ENCODE measurements at places on chromosomes 2 and 18.
A peak's percentile ranks its signal among the peaks of the same experiment; 100 is the strongest.

DNA sequence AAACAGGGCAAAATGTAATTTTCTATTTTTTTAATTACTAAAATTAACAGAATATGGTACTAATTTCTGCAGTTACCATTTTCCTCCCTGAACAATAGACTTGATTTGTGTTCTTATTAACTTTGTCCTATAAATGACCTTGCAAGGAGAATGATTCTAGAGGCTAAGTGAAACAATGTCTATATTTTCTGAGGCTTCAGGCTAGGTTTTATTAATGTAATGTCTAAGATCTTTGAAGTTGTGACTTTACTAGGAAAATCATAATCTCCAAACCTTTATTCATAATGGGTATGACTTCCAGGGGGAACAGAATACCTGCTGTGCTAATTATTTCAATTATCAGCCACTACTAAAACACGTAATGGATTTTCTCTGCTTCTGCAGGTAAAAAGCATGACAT is 94.4 kb downstream of the TAF4B start:
- DNase-seq: no peak

DNA sequence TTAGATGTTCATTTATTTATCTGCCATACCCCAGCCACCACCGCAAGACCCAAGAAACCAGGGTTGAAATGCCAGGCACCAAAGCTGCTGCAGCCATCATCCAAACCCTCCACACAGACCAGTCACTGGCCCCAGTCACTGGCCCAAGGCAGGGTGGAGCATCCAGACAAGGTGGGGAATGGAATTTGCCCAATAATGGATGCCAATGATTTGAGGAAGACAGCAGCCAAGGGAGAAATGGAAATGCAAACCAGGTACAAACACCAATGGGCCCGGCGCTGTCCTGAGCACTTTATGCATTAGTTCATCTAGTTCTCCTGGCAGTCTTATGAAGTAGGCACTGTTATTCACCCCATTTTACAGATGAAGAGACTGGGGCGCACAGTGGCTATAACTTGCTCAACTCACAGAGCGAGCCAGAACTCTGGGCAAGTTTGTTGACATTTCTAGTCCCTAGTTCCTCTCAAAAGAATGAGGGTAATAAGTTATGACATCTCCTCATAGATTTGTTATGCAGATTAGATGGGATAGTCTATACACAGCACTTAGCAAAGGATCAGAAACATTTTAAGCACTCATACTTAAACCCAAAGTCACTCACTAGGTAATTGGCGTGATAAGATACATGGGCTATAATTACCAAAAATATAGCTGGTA is 173.3 kb downstream of the TMEM247 start:
- no peak for DNase-seq

GRCh38 chr2:28869494-28870145 is 489 bp downstream of the TRMT61B start:
- no peak for DNase-seq

DNA sequence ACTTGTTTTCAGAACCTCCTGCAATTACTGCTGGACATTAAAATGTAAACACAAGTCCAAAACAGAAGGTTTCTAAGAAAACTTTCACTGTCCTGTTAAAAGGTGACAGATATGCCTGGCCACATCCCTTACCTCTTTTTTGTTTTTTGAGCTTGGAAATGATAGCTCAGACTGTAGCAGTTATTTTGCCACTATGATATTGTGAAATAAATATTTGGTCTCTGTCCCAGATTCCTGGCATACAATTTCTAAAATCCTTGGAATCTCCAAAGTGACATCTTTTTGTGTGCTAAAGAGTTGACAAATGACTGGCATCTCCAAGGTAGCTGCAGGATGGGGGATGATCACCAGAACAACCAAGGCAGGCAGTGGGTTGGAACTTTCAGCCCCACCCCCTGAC is 16.8 kb downstream of the TPGS2 start:
- no peak for DNase-seq

GRCh38 chr18:48742706-48743475 is 204.1 kb downstream of the CTIF start:
- DNase-seq: no peak

GRCh38 chr18:5543036-5543680 is 639 bp downstream of the EPB41L3 start:
- no peak for DNase-seq

GRCh38 chr18:67043276-67043675 is 439.4 kb upstream of the CDH19 start:
- DNase-seq: peak; percentile 43

- peak; percentile 99 for DNase-seq
Measured at GRCh38 chr2:68252400-68253218, at the start of gene PPP3R1. TSS of gene PPP3R1 (minus strand) at chr2:68252532. CDS start at chr2:68252127, 405 bp downstream.

DNA sequence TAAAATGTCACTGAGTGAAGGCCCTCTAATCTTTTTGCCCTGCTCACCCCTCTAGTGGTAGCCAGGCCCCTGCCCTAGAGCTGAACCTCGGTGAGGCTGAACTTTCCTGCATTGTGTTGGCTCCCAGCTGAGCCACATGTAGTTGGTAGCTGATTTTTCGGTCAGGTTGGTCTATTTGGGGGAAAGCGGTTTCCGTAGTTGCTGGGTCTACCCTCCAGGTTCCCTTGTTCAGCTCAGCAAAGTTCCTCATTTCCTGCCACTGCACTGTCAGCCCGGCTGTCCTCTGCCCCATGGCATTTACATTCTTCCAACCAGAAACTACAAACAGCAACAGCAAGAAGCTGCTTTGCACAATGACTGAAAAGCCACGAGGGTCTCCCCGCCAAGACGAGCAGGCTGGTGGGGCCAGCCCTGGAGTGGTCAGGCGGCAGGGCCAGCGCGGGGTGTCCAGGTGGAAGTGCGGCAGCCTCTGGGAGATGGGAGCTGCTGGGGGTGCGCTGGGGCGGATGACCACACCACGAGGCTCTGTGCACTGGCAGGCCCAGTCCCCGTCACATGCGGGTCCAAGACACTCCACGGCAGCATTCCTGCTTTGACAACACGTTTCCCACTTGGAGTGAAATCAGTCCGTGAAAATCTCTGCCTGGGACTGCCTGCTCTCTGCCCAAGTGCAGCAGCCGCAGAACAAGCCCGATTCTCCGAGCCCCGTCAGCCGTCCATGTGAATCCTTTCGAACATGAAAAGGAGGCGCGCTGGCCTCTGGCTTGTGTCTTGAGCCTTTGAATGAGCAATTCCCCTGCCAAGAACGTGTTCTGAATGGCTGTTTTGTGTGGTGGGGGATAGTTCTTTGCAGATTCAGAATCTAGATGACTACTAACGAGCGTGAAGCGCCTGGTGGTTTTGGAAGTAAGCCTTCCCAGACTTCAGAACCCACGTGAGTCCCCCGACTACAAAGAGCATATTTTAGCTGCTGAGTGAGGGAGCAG is 159.4 kb downstream of the ASB1 start:
- DNase-seq: no peak

GRCh38 chr18:44882163-44882868 is 201.6 kb downstream of the SETBP1 start:
- no peak for DNase-seq

DNA sequence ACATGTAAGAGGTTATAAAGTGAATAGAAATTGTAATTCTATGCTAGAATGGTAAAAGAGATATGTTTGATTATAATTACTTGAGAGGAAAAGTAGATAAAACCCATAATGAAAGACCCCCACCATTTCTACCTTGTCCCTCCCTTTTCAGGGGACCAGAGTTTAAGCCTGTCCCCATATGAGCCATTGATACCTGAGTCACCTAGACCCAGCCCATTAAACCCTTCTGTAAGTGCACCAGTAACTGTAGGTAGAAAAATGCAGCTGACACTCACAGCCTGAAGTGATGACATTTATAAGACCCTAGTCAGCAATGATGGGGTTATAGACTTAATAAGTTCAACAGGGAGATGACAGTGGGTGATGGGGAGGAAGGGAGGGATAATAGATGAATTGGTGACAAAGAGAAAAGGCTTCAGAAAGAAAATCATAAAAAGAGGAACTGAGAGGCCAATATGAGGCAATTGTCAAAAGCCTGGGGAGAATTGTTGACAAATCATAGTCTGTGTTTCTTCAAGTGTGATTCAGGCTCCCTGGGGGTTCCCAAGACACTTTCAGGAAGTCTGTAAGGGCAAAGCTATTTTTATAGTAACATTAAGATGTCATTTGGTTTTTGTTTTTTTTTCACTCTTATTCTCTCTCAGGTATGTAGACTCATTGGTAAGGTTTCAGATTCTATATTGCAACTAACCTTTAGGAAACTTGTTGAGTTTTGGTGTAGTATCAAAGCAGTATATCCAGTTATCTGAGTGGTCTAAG is 544.2 kb downstream of the SATB2 start:
- DNase-seq: no peak

Data from upper lobe of left lung (tissue), 6 donors.